ENCODE measurements at places on chromosomes 12 and 14. TPM values are rescaled to one million over a fixed set of nuclear protein-coding genes. Genes with fewer than 3 reads are reported as not detected.

GRCh38 chr14:35607380-35607779, 73.4 kb downstream of the INSM2 start:
- no peak overlapping the region for H3K4me3 ChIP-seq
- H3K27me3 ChIP-seq: no peaks in the 10 kb centered on the region
- no peak overlapping the region for H3K27ac ChIP-seq
- DNase-seq: no peak

DNA sequence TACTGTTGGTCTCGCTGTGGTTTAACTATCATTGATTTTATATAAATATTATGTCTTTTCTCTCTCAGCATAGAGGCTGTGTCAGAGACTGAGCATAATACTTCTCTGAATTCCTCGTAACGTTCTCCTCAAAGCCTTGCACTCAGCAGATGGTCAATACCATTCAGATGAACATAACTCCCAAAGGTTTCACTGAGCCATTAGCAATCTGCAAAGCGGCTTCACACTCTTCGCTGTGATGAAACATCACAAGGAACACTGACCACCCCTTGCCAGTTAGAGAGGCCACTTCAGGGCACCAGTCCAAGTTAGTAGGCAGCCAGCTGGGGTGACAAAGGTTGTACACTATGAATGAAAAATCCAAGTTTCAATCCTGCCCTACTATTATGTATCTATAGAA, 30.1 kb upstream of the STON2 start:
- peaks cover 2% of the 10 kb centered on the region for H3K4me1 ChIP-seq
- peaks cover under 1% of the 10 kb centered on the region for H3K36me3 ChIP-seq
- H3K27me3 ChIP-seq: peaks cover 34% of the 10 kb centered on the region
- no peak overlapping the region for H3K4me3 ChIP-seq

GRCh38 chr12:6559500-6559899, 3.7 kb upstream of the IFFO1 start:
- H3K27me3 ChIP-seq: no peaks in the 10 kb centered on the region
- H3K27ac ChIP-seq: no peak overlapping the region
- no peak overlapping the region for H3K4me3 ChIP-seq
- DNase-seq: no peak
- peaks cover 48% of the 10 kb centered on the region for H3K36me3 ChIP-seq

DNA sequence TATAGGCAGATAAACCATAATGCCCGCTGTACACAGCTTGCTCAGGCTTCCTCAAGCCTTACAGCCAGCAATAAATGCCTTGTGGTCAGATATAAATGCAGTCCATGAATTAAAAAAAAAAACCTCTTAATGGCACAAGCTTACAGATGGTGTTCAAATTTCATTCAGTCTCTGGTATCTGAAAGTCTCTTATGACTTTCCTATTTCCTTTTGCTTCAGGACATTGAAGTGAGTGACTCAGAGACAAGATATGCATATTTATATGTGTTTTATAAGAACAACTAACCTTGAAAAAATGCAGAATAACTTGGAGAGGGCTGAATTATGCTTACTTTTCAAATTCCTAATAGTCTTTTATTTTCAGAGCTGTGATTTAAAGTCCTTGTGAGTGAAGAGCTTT, 426.9 kb upstream of the MIS18BP1 start:
- H3K4me1 ChIP-seq: no peaks in the 10 kb centered on the region
- DNase-seq: no peak
- H3K4me3 ChIP-seq: no peak overlapping the region
- no peak overlapping the region for H3K27ac ChIP-seq

DNA sequence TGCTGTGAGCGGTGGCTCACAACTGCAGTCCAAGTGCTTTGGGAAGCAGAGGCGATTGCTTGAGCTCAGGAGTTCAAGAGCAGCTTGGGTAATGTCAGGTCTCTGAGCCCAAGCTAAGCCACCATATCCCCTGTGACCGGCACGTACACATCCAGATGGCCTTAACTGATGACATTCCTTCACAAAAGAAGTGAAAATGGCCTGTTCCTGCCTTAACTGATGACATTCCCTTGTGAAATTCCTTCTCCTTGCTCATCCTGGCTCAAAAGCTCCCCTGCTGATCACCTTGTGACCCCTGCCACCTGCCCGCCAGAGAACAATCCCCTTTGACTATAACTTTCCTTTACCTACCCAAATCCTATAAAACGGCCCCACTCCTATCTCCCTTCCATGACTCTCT, 48.6 kb downstream of the SLC25A47 start:
- H3K27ac ChIP-seq: peak overlapping the region; percentile 79
- peak overlapping the region; percentile 67 for H3K4me3 ChIP-seq
- no peaks in the 10 kb centered on the region for H3K27me3 ChIP-seq

DNA sequence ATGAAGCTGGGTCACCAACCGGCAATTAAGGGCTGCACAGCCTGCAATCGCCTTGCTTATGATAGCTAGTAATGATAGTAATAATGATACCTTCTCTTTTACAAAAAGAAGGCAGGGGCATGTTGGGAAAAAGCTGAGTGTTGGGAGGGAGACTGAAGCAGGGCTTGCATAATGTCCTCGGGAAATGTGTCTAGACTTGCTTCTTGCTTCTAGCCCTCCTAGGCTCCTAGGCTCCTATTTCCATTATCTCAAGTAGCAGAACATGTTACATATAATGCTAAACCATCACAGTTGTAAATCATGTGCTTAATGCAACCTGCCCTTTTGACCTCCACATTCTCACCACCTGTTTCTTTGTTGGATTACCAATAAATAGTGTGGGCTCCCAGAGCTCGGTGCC, 18.7 kb downstream of the RERGL start:
- no peak for DNase-seq
- H3K4me1 ChIP-seq: no peaks in the 10 kb centered on the region
- no peaks in the 10 kb centered on the region for H3K36me3 ChIP-seq
- H3K27ac ChIP-seq: no peak overlapping the region

DNA sequence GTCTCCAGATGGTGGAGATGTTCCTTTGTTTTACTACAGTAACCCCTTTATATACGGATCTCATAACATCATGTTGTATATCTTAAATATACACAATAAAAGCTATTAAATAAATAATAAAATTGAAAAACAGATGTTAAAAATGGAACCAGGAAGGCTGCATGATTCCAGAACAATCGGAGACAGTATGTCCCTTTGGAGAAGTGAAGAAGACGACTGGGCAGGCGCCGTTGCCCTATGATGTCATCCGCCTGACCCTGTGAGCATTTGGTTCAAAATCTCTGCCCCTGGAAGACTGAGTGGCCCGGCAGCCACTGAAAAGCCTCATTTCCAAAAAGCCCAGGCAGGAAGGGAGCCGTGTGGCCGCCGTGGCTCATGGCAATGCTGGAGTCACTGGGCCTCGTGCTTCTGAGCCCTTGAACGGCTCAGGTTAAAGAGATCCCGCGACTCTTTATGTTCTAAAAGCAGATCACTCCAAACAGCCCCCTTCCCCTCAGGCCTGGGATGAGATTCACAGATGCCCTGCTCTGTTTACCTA, 30.8 kb downstream of the RIMBP2 start:
- no peak for DNase-seq
- no peak overlapping the region for H3K4me3 ChIP-seq
- H3K4me1 ChIP-seq: no peaks in the 10 kb centered on the region
- H3K36me3 ChIP-seq: no peaks in the 10 kb centered on the region
- no peak overlapping the region for H3K27ac ChIP-seq

DNA sequence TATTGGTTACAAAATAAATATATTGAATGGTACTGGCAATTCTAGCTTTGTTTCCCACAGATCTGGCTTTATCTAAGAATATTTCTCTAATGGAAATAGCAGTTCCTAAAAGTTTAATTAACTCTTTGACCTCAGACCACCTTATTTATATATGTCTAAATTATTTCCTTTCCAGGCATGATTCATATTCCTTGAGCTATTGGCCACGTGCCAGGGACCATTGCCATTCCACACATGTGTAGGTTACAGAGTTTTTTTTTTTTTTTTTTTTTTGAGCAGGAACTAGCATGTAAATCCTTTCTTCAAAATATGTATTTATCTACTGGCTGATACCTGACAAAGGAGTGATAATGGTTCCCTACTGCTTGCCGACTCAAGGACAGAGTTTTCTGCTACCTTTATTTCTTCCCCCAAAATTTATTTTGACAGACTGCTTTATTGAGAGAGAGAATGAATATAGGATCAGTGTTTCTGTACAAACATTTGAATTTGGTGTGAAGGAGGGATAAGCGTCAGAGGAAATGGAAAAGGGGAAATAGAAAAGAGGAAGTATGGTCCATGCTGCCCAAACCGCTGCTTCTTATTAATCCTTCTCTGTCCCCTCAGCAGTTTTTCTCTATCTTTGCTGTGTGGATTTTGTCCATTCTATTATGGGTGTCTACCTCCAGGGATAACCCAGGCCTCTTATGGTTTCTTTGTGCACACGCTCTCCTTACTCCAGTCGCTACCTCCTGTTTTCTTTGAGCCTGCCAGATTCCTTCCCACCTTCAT, 36.4 kb downstream of the PDE3A start:
- no peaks in the 10 kb centered on the region for H3K4me1 ChIP-seq
- no peak for DNase-seq
- H3K27ac ChIP-seq: no peak overlapping the region
- H3K27me3 ChIP-seq: no peaks in the 10 kb centered on the region
- no peak overlapping the region for H3K4me3 ChIP-seq
- H3K36me3 ChIP-seq: no peaks in the 10 kb centered on the region

- no peaks in the 10 kb centered on the region for H3K36me3 ChIP-seq
- H3K27ac ChIP-seq: peak within 1 kb of the TSS; percentile 31
- no peaks in the 10 kb centered on the region for H3K4me1 ChIP-seq
These were observed at the start of gene HOXC13 for GRCh38 chr12:53938326-53939140. TSS of gene HOXC13 (plus strand) at chr12:53938831. CDS start at chr12:53938907, 76 bp downstream.

GRCh38 chr12:132460571-132460970, 29.4 kb upstream of the FBRSL1 start:
- no peak overlapping the region for H3K4me3 ChIP-seq
- no peaks in the 10 kb centered on the region for H3K36me3 ChIP-seq
- H3K27me3 ChIP-seq: no peaks in the 10 kb centered on the region

DNA sequence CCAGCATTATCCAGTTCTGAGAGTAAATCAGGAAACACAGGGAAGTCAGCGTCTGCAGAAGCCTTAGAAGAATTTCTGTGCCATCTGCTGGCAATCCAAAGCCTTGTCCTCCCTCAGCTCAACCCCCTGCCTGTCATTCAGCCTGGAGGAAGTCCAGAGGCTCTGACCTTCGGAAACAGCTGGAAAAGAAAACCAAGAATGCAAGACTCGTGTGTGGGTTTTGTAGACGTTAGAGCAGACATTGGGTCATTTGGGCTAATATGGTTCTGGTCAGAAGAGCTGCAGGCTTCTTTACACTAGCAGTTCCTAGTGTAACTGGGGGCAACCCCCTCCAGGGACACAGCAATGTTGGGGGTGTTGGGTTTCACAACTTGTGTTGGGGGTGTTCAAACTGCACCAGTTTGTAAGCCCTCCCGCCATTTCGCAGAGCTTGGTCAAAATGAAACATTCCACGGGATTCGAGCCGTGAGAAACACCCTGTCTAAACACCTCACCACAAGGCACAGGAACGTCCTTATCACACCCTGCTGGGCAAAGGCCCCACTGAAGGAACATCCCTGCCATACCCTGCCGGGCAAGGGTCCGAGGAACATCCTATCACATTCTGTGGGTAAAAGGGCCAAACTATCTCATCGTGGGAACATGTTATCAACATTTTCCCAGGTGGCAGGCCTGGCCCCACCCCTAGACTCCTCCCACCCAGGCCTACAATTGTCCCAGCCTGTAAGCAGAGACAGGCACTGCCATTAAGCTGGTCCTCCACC, 21.0 kb upstream of the SERPINA4 start:
- peaks cover 4% of the 10 kb centered on the region for H3K27me3 ChIP-seq
- H3K4me3 ChIP-seq: no peak overlapping the region
- DNase-seq: no peak
- no peaks in the 10 kb centered on the region for H3K4me1 ChIP-seq
- no peak overlapping the region for H3K27ac ChIP-seq
- no peaks in the 10 kb centered on the region for H3K36me3 ChIP-seq

DNA sequence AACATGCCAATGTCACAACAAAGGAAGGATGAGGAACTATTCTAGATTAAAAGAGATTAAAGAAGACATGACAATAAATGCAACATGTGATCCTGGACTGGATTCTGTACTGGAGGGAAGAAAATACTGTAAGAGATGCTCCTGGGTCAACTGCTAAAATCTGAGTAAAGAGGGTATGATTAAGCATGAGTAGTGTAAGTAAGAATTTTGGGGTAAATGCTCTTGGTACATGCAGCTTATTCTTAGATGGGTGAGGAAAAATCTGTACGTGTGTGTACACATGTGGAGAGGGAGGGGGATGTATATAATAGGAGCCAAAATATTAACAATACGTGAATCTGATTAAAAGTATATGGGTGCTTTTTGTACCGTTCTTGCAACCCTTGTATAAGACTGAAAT, 66.0 kb downstream of the CDC42BPB start:
- no peaks in the 10 kb centered on the region for H3K36me3 ChIP-seq
- DNase-seq: no peak
- no peaks in the 10 kb centered on the region for H3K4me1 ChIP-seq
- no peak overlapping the region for H3K4me3 ChIP-seq
- no peak overlapping the region for H3K27ac ChIP-seq

DNA sequence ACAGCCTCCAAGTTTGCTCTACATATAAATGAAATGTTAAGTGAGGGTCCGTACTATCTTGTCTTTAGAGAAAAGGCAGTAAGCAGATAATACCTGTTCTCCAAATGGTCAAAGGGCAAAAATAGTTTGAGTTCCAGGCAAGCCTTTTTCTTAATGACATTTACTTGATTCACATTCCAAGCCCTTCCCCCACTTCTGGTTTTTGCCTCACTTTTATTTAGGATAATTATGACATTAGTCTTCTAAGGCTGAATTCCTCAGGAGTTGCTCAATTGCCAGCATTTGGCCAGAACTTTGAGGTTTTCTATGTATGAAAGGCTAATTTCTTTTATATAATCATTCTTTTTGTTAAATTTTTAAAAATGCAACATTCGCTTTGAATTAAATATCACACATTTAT, 62.5 kb upstream of the DUSP6 start:
- no peaks in the 10 kb centered on the region for H3K27me3 ChIP-seq
- H3K36me3 ChIP-seq: peaks cover 11% of the 10 kb centered on the region
- no peaks in the 10 kb centered on the region for H3K4me1 ChIP-seq
- no peak overlapping the region for H3K27ac ChIP-seq

- DNase-seq: no peak
- H3K27ac ChIP-seq: no peak overlapping the region
- H3K27me3 ChIP-seq: no peaks in the 10 kb centered on the region
- H3K36me3 ChIP-seq: no peaks in the 10 kb centered on the region
- H3K4me1 ChIP-seq: no peaks in the 10 kb centered on the region
These were observed 134.6 kb downstream of the VRK1 start for GRCh38 chr14:96931751-96932150.

GRCh38 chr12:46389031-46389616, 16.6 kb upstream of the SLC38A2 start:
- peaks cover 84% of the 10 kb centered on the region for H3K4me1 ChIP-seq
- peak overlapping the region; percentile 52 for H3K27ac ChIP-seq
- H3K4me3 ChIP-seq: no peak overlapping the region
- H3K27me3 ChIP-seq: no peaks in the 10 kb centered on the region

Gene RHOJ
- not detected for total RNA-seq

Gene DGKA
- total RNA-seq: 379 TPM

Gene CEP170B
- total RNA-seq: 9.8 TPM

Gene CIDEB
- total RNA-seq: 18.1 TPM

Gene CKAP4
- total RNA-seq: 5.1 TPM

Gene TAS2R14
- 2.9 TPM for total RNA-seq

Gene ITGA7
- 1.1 TPM for total RNA-seq

Gene FSCB
- total RNA-seq: not detected

Measured in activated T-helper 1 cell treated with anti-CD3 and anti-CD28 coated beads, Interleukin-12 subunit alpha, Interleukin-12 subunit beta, Interleukin-2, Interleukin-4 antibody, amounts not matched to agents 30 ng/mL and 10 ng/mL and 1 ng/mL, durations not matched to agents 14 hours and 24 hours and 36 hours (primary cell).